ENCODE measurements at places on chromosomes 3 and 15.

DNA sequence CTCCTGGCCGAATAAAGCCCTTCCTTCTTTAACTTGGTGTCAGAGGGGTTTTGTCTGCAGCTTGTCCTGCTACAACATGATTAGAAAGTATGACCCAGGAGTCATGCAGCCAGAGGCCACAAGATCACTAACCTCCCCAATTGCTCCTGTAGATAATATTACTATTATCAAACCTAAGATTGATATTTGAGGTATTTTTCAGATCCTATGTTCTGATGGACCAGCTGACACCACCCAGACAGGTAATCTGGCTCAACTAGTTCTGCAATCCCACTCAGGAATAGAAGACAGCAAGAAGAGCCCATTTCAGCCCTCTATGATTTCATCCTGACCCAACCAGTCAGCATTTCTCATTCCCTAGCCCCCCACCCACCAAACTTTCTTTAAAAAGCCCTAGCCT lies 23.3 kb upstream of the LIMD1 start:
- DNase-seq, result no peak

DNA sequence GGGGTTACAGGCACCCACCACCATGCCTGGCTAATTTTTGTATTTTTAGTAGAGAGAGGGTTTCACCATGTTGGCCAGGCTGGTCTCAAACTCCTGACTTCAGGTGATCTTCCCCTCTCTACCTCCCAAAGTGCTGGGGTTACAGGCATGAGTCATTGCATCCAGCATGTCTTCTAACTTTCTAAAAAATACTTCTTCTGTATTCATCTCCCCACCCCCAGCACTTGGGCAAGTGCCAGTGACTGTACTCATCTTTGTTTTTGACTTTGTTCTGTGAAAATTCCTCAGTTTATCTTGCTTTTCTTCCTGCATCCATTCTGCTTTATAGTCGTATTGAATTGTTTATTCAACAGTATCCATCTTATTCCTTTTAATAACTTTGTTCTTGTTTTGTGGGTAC lies 47.6 kb downstream of the ARIH1 start:
- no peak for DNase-seq

- DNase-seq, result no peak
Measured at GRCh38 chr15:61830536-61831330, 229.5 kb downstream of the VPS13C start.

- DNase-seq, result peak; percentile 6
Measured at GRCh38 chr3:183253528-183254486, 754 bp downstream of the B3GNT5 start.

DNA sequence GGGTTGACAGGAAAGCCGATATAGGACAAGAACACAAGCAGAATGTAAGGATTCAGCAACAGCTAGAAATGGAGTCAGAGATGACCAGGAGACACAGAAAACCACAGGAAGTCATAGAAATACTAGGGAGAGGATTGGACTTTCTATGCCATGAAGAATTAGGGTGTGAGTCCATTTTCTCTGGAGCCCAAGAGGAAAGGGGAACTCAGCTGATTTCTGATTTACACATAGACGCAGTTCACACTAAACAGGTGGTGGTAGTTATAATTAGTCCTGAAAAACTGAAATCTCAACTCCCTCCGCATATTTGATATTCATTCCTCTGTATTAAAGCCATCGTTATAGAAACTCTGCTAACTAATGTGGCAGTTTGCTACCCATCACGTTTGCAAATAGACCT lies 292.7 kb upstream of the STT3B start:
- DNase-seq, result no peak

- no peak for DNase-seq
Measured at GRCh38 chr3:43010638-43011037, 31.5 kb downstream of the GASK1A start.

GRCh38 chr3:68866157-68866556 lies 66.2 kb downstream of the TAFA4 start:
- no peak for DNase-seq

DNA sequence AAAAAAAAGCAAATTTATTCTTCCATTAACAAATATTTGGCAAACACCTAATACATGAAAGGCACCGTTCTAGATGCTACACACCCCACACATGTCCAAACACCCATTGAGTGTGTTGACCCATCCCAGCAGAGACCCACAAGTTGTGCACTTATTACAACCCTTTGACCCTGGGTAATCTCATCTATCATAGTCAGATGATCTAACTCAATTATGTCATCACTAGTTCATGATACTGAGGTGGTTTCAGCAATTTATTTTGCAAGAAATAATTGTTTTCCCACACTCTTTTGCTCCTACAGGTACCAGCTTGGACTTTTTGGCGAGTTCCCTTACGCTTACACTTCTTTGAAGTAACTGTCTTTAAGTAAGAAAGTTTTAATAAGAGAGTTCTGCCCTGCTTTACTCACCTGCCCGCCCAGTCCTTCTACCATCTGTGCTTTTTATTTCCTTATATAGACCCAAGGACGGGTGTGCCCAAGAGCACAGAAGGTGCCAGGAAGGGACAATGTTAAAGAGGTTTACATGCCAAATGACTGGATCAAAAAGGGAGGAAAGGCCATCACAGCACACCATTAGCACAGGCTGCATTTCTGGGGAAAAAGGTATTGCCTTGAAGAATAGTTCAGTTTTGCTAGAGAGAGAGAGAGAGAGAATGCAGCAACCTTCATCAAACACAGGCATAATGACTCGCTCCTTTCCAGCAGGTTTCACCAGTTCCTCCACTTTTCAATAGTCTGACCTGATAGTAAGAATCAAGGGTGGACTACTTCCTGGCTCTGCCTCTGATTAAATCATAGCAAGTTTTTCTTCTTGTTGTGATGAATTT lies 54.5 kb upstream of the ATP11B start:
- DNase-seq, result no peak

DNA sequence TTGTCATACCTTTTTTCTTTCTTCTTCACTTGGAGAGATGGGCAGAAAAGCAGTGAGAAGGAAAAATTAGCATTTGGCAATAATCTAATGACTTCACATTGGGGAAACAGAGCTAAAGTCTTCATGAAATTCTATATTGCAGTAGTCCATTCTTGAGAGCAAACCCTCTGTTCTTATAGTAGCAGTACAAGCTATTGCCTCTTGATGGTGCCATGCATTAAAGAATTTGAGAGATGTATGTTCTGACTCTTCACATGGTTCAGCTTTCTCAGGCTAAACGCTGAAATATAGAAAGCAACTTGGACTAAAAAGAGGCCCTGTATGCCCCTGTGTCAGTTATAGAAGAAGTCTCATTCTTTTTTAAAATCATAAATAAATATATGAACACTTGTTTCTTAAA lies 36.0 kb downstream of the PHLDB2 start:
- no peak for DNase-seq

- no peak for DNase-seq
Measured at GRCh38 chr3:139481116-139481515, 4.8 kb upstream of the RBP2 start.

DNA sequence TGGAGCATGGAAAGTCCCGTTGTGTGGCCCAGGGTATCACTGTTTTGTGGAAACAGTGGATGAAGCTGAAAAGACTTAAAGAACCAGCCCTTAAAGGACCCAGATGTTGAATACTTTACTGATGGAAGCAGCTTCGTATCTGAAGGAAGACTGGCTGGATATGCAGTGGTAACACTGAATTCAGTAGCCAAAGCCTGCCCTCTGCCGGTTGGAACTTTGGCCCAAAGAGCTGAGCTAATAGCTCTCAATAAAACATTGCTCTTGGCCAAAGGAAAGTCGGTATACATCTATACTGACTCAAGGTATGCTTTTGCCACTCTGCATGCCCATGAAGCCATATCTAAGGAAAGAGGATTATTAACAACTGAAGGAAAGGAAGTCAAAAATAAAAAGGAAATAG lies 885.4 kb downstream of the PDCD6IP start:
- no peak for DNase-seq

GRCh38 chr3:155248531-155249187 lies 44.8 kb downstream of the STRIT1 start:
- DNase-seq, result no peak

GRCh38 chr3:122306622-122306953 lies 18.5 kb upstream of the CSTA start:
- no peak for DNase-seq

- DNase-seq, result peak; percentile 32
Measured at GRCh38 chr3:56839784-56840715, 38.3 kb upstream of the ARHGEF3 start.

DNA sequence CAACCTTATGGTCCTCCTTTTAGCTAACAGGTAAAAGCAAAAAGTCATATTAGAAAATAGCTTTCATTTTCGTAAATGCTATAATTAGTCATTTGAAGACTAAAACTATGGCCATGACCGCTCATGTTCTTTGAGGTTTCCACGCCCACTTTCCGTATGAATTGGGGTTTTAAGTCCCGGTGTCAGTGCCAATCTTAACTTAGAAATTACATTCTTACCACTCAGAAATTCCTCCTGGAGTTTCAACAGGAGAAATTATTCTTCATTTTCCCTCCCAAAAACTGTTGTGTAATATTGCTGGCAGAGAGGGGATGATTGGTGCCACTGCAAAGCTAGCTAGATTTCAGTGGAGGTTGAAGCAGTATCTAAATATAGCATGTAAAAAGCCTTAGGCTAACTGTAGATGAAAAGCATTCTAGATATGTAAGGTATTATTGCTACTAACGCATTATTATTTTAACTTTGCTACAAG lies 71.0 kb upstream of the MDFIC2 start:
- no peak for DNase-seq

- DNase-seq, result no peak
Measured at GRCh38 chr3:105883798-105884377, 15.1 kb upstream of the CBLB start.

- DNase-seq, result no peak
Measured at GRCh38 chr3:145183261-145183660, 977.7 kb downstream of the PLOD2 start.

DNA sequence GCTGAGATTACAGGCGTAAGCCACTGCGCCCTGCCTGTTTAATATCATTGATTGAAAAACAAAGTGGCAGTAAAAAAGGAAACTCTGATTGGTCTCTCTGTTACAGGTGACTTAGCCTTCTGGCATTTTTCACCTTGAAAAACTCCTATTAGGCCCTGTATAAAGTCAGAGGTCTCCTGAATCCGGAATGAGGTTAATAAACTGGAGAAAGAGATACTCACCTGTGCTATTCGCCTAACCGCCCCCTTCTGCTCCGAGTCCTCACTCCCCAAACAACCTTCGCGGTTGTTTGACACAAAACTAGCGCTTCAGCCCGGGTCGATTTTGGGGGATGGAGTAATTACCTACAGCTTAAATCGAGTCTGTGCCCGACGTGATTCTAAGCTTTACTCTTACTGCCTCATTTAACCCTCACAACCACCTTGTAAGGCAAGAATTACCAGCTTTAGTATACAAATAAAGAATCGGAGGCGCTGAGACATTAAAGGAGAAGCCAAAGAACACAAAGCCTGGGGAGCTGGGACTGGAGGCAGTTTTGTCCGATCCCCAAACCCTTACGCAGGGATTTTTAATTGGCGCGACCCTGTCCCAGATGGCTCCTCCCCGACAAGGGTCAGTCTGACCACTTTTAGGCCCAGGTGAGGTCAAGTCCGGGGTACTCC lies 441 bp downstream of the CEP70 start:
- no peak for DNase-seq

- no peak for DNase-seq
Measured at GRCh38 chr15:58785355-58785754, 14.3 kb downstream of the MINDY2 start.

GRCh38 chr3:98068824-98069223 lies 18.1 kb upstream of the OR5AC2 start:
- no peak for DNase-seq

GRCh38 chr3:125647318-125648014 lies 52.2 kb upstream of the OSBPL11 start:
- DNase-seq, result no peak

DNA sequence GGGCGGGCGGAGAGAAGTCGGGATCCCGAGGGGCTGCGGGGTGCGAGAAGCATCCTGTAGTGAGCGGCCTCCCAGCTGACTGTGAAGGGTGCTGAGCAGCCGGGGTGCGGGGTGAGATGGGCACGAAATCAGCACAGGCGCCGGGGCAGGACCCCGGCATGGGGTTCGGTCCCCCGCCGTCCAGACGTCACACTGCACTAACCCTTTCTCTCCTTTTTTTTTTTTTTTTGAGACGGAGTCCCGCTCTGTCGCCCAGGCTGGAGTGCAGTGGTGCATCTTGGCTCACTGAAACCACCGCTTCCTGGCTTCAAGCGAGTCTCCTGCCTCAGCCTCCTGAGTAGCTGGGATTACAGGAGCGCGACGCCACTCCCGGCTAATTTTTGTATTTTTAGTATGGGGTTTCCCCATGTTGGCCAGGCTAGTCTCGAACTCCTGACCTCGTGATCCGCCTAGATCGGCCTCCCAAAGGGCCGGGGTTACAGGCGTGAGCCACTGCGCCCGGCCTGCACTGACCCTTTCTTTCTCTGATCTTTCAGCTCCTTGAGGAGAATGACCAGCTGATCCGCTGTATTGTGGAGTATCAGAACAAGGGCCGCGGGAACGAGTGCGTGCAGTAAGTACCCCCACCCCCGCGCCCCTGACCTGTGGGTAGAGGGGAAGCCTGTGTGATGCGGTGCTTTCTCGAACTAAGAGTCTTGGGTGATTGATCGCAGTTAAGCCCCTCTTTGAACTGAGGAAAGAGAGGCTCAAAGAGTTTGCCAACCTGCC lies 513 bp downstream of the SS18L2 start:
- no peak for DNase-seq

DNA sequence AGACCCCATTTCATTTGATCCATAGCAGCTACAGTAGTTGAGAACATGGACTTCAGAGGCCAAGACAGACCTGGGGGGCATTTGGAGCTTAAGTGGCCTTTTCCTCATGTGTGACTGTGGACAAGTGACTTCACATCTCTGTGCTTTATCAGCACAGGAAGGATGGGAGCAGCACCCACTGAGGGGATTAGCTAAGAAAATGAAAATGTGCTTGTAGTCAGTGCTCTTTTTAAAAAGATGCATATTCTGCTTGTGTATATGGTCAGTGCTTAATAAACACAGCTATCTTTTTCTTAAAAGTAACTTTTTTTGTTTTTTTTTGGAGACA lies 34.5 kb downstream of the SLC6A6 start:
- DNase-seq, result no peak

DNA sequence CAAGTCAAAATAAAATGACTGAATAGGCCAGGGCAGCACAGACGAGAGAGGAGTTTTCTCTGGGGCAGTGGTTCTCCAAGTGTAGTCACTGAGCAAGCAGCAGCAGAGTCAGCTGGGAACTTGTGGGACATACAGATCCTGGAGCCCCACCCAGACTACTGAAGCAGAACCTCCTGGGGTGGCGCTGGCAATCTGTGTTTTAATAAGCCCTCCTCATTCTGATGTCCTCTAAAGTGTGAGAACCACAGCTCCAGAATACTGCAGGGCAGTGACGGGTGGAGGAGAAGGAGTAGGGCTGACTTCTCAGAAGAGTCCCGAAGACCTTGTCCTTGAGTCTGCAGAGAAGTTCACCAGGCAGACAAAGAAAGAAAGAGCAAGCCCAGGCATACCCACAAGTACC lies 251.3 kb upstream of the HES1 start:
- no peak for DNase-seq
